ENCODE measurements at places on chromosomes 4 and X. TPM values are rescaled to one million over a fixed set of nuclear protein-coding genes. Genes with fewer than 3 reads are reported as not detected.

DNA sequence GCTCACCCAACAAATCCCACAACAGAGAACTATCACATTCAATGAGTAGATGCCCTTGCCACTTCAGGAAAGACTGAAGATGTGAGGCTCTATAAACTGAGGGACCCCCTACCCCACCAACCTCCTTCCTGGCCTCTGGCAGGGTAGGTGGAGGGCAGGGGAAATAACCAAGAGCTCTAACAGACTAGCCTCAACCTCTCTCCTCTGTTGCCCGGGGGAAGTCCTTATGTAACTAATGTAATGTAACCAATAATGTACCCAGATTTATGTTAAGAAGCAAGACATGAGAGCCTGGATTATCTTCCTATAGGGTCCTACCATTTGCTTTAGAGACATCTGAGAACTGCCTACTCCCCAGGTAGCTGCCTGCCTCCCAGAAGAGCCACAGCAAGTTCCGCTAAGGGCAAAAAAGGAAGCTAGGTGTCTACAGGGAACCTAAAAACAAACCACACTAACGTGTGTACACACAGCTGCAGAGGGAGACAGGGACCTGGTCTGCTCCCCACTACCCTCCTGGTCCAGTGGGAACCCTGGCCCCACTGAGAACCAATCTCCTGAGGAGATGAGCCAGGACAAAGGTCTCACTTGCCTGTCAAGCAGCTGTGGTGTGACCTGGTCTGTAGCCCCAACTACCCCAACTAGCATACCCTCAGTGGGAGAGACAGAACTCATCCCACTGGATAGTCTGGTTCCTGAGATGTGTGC, 17.7 kb downstream of the OTUD5 start:
- DNase-seq, result peak; percentile 48

- no peak for DNase-seq
These were observed 47.0 kb downstream of the TBC1D14 start for GRCh38 chr4:6956434-6957147.

- DNase-seq, result no peak
These were observed 128.0 kb downstream of the DCLK2 start for GRCh38 chr4:150206265-150206664.

The COMMD8 gene
- 16.7 TPM for total RNA-seq

The HAND2 gene
- not detected for total RNA-seq
